Left kidney (tissue), 8 donors: ENCODE measurements at places on chromosomes 2 and 18.

DNA sequence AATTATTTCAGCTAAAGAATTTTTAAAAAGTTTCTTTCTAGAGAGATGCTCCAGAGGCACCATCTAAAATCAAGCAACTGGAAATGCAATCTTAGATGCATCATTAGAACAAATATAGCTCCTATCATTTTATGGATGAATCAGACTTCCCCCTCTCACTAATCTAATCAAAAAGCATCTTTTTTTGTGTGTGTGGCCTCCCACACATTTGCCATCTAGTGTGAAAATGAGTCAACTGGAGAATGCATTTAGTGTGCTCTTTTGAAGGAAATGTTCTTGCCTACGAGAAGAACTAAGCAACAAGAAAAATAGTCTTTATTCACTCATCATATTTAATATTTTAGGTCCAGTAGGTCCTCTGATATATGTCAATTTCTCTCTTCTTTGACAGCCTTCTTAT, 39.5 kb upstream of the FIGN start:
- no peak for DNase-seq

GRCh38 chr2:100126201-100126600, 16.2 kb downstream of the AFF3 start:
- no peak for DNase-seq

DNA sequence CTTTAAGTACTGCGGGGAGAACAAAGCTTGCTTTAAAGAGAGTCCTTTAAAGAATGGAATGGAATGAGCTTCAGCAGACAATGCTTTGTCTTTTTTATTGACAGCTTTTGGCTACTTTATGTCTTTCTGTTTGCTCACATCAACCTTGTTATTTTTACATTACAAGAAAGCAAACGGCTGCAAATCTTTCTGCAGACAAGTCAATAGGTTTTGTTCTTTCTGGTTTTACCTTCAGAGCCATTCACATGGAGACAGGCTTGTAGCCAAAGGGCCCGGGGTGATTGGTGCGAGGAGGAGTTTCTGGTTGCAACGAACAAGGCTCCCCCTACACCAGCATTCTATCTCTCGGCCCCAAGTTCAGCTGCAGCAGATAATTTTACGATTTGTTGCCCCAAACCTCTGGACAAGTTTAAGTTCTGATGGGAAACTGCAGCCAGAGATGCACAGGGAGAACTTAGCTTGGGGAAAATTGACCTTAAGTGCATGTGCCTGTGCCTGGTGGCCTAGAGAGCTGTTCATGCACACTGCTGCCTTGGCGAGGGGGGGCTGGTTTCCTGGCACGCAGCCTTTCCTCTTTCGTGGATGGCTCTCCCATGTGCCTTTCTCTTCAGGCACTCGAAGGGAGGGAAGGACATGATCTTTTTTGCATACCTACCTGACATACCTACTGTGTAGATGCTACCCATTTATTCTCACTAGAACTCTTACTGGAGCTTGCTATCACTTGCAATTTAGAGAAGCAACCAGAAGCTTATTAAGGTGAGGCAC, 543.2 kb downstream of the DCDC2C start:
- no peak for DNase-seq

- no peak for DNase-seq
These were observed 149.8 kb upstream of the DCC start for GRCh38 chr18:52190195-52190594.

DNA sequence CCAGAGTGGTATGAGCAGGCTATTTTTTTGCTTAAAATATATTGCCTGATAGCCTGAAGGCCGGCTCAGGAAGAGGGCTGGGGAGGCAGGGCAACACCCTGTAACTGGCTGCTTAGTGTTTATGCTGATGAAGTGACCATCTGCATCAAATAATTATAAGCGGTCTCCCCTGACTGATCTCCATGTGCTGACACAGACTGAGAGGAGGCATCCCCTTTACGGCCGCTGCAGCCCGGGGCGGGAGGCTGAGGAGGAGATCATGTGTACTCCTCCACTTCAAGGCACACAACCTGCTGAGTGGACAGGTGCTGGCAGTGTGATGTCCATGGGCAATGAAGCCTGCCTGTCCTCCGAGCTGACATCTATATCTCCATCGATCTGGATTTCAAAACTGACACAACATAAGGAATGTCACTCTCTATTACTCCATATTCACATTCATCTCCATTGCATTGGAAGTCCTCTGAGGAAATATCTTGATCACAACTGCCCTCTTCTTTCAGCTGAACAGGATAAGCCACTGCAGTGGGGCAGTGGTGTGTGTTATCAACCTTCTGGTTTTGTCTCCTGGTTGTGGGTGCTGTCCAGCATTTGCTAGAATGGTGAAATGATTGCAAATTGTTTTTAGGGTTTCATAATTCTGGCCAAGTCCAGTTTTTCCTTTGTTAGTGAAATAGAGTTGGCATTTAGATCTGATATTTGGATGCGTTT, 143.5 kb downstream of the AQP4 start:
- DNase-seq, result no peak

DNA sequence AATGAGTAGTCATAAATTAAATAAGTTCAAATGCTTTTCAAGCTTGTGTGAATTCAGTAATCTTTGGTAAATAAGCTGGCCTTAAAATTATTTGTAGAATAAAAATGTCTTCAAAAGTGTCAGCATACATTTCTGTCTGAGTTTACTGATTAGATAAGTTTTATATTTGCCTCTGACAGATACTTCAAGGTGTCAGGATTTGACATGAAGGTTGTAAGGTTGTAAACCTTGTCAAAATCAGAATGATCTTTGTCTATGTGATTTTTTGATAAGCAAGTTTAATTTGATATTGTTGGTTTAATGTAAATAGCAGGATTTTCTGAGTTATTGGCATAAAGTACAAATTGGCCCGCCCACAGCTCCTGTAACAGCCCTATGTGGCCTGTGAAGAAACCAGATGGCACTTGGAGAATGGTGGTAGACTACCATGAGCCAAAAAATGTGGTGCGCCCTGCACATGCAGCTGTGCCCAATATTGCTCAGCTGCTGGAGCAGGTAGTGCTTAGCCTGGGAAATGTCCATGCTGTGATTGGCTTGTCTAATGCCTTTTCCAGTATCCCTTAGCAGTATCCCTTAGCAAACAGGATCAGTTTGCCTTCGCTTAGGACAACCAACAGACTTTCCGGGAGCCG, 188.0 kb upstream of the SPHKAP start:
- no peak for DNase-seq

DNA sequence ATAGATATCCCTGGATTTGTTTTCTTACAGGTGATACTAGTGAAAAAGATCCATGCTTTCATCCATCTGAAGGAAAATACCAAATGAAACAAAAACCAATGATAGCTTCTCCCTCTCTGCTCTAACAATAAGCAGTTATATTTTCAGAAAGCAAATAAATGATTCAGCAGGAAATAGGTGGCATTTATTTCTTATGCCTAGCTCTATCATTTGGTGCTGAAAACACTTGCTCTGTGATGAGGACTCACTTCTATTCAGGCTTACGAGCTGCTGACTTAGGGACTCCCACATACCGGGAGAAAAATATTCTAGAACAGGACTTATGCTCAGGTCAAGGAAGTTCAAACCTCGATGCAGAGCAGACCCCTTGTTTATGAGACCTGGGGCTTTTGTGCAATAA, 142.6 kb downstream of the SETBP1 start:
- no peak for DNase-seq

DNA sequence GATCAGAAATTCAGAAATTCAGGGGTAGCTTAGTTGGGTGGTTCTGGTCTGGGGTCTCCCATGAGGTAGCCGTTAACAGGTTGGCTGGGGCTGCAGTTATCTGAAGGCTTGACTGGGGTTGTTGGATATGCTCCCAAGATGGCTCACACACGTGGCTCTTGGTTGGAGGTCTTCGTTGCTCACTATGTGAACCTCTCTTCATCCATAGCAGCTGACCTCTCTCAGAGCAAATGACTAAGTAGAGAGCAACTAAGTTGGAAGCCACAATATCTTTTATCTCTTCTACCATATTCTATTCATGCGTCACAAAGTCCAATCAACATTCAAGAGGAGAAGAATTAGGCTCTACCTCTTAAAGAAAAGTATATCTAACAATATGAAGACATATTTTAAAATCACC, 38.7 kb upstream of the SERTAD2 start:
- DNase-seq, result no peak

DNA sequence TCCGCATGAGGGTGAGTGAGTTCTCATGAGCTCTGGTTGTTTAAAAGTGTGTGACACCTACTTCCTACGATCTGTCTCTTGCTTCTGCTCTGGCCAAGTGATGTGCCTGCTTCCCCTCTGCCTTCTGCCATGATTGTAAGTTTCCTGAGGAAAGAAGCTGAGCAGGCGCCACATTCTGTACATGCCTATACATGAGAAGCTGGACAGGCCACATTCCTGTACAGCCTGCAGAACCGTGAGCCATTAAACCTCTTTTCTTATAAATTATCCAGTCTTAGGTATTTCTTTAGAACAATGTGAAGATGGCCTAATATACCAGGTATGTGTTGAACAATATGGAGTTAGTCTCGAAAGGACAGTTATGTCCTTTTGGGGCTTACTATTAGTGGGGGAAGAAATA, 281.0 kb downstream of the ALK start:
- no peak for DNase-seq

- DNase-seq, result no peak
These were observed 452.4 kb upstream of the CDH7 start for GRCh38 chr18:65298422-65298821.

GRCh38 chr2:240584486-240585031, 2.0 kb upstream of the CAPN10 start:
- DNase-seq, result no peak

- DNase-seq, result no peak
These were observed 503 bp downstream of the GTF3C3 start for GRCh38 chr2:196798980-196799379.

DNA sequence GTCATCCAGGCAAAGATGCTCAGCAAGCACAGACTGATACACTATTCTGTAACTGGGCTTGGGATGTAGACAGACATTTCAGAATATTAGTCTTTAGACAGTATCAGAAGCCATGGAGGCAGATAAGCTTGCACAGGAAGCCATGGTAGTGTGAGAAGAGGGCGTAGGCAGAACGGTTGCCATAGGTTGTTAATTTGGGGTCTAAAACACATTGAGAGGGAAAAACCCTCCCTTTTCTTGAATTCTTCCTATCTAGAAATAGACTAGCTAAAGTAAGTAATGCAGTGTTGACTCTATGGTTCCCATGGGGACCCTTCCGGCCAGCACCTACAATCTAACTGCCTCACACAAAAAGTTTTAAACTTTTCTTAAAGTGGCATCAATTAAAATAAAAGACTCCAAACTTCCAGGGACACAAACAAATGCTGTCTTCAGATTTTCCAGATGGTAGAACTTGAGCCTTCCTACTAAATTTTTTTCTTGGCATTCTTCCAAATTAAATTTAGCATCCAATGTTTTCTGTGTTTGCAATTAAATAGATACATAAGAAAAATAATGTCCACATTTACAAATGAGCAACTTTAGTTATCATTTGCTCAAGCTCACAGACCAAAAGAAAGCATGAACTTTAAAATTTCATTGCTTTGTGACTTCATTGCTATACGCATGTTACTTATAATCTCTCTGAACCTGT, 1.9 kb downstream of the PRKRA start:
- no peak for DNase-seq

- DNase-seq, result no peak
These were observed 237.6 kb upstream of the STON1 start for GRCh38 chr2:48292393-48292792.

GRCh38 chr2:136122661-136123060, 4.7 kb upstream of the CXCR4 start:
- DNase-seq, result no peak

DNA sequence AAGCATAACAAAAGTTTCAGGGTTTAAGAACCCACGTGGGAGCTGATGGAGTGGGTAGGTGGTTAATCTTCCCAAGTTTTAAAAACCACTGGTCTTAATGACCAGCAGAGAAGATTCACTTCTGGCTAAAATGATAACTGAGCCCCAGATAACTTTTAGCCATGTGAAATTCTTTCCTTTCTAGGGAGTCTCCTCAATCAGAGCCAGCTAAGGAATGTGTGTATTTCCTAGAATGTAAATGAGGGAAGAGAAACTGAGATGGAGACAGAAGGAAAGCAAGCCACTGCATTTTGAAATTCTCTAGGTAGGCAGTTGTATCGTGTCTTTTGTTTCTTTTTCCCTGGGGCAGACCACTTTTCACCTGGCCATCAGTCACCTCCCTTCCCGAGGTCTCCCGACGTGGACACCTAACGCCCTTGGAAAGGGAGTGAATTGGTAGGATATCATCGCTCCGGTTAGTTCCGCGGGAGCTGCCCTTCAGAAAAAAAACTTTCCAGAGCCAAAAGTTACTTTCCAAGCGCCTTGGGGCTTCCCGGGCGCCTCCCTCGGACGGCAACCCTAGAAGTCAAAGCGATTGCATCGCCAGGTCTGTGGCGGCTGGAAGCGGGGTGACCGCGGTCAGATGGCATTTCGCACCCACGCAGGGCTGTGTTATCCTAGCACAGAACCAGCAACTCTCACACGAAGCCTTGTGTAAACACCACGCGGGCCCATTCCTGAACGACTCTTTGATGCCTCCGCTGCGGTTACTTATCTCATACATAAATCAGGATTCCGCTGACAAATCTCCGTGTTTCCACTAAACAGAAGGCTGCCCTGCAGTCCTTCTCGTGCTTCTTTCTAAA, 1.3 kb downstream of the COLEC12 start:
- peak; percentile 55 for DNase-seq

GRCh38 chr18:69102959-69103358, 297.7 kb upstream of the DOK6 start:
- no peak for DNase-seq

GRCh38 chr2:84292545-84292944, 166.5 kb downstream of the SUCLG1 start:
- no peak for DNase-seq

DNA sequence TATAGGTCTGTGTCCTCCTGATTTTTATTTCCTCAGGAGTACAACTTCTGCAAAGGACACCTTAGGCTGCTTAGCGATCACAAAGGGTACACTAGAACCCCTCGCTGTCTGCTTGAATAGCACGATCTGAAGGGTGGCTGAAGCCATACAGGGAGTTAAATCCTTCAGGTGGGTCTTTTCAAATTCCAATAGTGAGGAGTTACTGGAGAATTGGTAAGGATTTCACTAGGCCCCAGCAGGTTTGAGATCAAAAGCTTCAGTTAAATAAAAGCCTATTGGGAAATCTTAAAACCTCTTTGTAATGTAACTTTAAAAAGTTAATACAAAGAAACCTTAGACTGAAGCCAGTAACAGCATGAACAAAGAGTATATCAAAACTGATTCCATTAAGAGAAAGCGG, 613.1 kb downstream of the ZEB2 start:
- no peak for DNase-seq

GRCh38 chr2:9708683-9709538, 78.1 kb upstream of the YWHAQ start:
- no peak for DNase-seq

DNA sequence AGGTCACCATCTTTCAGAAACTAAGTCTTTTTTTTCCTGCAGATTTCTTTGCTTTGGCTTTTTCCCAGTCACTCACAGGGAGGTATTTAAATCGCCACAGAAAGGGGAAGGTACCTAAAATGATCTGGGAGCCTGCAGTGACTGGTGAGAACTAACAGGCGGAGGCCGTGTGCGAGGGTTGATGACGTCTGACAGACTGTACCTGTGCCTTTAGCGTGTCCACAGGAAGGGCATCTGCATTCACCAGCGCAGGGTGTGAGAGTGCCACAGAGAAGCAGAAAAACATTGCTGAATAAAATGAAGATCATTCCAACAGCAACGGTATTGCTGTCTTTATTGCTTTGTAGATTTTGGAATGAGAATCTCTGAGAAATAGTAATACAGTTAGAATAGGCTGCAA, 5.7 kb downstream of the CTDP1 start:
- no peak for DNase-seq
